NCI-H1105 (cell line): ENCODE measurements at places on chromosomes 2 and 18.

- DNase-seq: no peak
Observed at GRCh38 chr2:109662889-109663288, 48.7 kb downstream of the SOWAHC start.

DNA sequence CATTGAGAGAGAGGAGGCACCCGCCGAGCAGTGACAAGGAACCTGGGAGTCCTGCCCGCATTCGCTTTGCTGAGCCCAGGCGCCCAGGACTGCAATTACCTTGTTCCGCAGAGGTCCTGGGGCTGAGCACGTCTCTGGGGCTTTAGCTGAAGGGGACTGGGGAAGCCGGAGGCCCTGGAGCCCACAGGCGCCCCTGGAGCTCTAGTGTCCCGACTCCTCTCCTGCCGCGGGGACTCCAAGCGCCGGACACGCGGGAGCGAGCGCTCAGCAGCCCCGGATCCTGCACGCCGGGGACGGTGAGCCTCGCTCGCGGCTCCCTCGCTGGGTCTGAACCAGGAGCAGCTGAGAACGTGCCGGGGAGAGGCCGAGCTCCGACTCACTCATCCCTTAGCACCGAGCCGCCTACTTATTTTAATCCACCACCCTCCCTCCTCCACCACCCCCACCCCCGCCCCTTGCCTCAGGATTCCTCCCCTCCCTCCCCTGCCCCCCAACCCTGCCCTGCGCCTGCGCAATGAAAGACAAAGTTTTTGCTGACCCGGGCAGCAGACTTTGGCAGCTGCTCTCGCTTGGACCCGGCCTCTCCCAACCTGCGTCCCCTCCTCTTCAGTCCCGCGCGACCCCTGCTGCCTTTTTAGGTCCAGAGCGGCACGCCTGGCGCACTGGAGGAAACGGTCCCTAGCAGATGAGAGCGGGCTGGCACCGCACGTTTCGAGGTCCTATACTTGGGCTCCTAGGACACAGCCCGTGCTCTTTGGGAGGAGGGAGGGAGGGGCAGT lies at the start of gene OSR1:
OSR1 (minus strand) TSS at position 382 of the 779 bp plus-strand sequence. CDS start 4,818 bp downstream, outside the sequence.
- DNase-seq: peak; percentile 49

DNA sequence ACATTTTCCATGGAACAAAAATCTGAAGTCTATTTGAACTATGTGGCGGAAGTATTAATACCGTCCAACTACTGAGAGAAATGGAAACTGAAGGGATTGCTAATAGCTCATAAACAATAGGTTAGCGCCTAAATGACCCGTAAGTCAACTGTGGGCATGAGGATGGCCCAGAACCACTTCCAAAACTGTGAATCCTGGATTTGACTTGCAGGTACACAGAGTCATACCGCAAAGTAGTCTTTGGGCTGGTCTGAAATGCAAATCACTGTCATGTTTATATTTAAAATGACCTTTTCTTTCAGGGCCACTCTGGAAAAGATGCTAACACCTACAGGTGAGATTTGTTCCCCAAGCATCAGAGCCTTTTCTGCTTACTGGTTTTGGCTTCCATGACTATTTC lies 50.6 kb downstream of the STAT4 start:
- no peak for DNase-seq

- DNase-seq: no peak
Observed at GRCh38 chr2:229335877-229336346, 64.8 kb upstream of the PID1 start.

DNA sequence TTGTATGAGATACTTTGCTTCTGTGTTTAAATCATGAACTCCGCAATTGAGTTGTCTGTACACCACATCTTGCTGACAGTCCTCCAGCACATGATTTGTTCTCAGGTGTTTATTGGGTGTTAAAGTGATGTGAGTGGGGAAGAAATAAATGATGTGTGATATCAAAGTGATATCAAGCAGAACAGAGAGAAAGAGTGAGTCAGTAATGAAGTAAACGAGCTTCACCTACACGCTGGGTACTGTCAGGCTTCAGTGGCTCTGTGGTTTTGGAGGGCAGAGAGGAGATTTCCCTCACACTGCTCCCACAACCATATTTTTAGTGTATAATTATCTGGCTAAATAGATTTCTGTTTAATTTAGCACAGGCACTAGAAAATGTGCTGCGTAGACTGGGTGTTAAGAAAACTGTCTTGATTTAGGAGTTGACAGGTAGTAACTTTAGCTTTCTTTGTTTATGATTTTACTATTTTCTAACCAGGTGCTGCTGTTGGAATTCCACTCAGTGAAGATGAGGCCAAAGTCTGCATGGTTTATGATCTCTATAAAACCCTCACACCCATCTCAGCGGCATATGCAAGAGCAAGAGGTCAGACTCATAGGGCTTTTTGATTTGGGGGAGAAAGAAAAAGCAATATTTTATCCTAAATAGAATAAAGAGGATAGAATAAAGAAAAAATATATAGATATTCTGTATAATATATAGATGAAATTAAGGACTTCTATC lies 21.2 kb downstream of the ATIC start:
- DNase-seq: no peak

DNA sequence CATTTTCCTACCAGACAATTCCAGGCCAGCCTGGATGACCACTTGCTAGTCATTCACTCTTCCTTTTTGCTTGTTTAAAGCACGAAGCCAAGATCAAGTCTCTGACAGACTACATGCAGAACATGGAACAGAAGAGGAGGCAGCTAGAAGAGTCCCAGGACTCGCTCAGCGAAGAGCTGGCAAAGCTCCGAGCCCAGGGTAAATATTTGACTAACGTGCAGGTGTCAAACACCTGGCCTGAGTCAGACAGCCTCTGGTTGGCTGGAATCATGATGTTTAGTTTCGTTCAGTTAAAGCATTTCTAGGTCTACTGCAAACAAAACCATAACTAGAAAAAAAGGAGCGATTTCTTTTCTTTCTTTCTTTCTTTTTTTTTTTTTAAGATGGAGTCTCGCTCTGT lies 44.2 kb upstream of the LYPD6B start:
- peak; percentile 37 for DNase-seq

GRCh38 chr18:48913201-48913600 lies 37.6 kb downstream of the SMAD7 start:
- no peak for DNase-seq

GRCh38 chr2:239793086-239793485 lies 232.1 kb downstream of the NDUFA10 start:
- no peak for DNase-seq

- DNase-seq: no peak
Observed at GRCh38 chr2:1945819-1946218, 201.5 kb upstream of the PXDN start.

DNA sequence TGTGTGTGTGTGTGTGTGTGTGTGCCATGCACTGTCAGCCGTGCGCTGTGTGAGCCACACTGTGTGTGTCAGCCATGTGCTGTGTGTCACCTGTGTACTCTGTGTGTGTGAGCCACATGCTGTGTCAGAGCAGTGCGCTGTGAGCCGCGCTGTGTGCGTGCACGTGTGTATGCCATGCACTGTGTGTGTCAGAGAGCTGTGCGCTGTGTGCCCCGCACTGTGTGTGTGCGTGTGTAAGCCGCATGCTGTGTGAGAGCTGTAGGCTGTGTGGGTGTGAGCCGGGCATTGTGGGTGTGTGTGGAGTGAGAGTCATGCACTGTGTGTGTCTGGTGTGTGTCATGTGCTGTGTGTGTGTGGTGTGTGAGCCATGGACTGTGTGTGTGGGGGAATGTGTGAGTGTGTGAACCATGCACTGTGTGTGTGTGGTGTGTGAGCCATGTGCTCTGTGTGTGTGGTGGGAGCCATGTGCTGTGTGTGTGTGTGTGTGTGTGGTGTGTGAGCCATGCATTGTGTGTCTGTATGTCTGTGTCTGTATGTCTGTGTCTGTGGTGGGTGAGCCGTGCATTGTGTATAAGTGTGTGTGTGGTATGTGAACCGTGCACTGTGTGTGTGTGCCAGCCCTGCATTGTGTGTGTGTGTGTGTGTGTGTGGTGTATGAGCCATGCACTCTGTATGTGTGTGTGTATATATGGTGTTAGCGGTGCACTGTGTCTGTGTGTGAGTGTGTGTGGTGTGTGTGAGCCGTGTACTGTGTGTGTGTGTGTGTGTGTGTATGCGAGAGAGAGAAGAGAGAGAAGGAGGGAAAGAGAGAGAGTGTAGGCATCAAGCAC lies 106.4 kb upstream of the TPO start:
- no peak for DNase-seq

GRCh38 chr2:75548036-75548573 lies 12.6 kb downstream of the EVA1A start:
- peak; percentile 19 for DNase-seq

DNA sequence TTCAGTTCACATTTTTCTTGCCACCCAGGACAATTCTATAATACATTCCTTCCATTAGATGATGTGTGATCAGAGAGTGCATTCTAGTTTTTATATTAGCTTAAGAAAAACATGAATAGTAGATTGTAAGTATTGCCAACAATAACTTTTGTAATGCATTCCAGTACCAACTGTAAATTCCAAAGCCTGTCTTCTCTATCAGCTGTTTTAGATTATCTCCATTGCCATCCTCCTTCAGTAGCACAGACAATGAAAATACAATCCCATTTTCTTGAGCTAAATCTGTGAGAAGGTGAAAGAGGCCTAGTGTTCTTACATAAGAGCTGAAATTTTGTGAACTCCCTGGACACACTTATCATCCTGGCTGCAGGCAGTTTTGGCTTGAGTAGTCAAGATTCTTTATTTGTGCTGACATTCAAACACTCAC lies 103.9 kb downstream of the CCBE1 start:
- no peak for DNase-seq

GRCh38 chr2:236769981-236770671 lies 200.5 kb downstream of the ACKR3 start:
- DNase-seq: no peak

GRCh38 chr2:226904592-226904991 lies 68.7 kb downstream of the RHBDD1 start:
- DNase-seq: no peak

DNA sequence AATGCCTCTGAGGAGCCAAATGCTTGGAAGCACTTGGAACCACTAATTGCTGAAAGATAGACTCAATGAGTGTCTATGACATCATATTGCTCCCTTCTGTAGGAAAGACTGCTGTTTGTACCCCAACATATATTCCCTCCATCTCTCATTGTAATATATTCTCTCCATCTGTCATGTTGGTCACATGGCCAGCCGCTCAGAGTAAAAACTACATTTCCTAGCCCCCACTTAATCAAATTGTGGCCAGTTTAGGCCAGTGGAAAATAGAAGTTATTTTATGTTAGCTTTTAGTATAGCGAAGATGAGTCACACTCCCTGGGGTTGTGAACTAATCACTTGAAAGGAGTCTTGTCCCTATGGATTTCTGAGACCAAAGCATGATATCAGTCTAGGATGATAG lies 160.2 kb downstream of the HNMT start:
- DNase-seq: no peak

- DNase-seq: no peak
Observed at GRCh38 chr2:107543793-107544192, 282.9 kb upstream of the RGPD4 start.

DNA sequence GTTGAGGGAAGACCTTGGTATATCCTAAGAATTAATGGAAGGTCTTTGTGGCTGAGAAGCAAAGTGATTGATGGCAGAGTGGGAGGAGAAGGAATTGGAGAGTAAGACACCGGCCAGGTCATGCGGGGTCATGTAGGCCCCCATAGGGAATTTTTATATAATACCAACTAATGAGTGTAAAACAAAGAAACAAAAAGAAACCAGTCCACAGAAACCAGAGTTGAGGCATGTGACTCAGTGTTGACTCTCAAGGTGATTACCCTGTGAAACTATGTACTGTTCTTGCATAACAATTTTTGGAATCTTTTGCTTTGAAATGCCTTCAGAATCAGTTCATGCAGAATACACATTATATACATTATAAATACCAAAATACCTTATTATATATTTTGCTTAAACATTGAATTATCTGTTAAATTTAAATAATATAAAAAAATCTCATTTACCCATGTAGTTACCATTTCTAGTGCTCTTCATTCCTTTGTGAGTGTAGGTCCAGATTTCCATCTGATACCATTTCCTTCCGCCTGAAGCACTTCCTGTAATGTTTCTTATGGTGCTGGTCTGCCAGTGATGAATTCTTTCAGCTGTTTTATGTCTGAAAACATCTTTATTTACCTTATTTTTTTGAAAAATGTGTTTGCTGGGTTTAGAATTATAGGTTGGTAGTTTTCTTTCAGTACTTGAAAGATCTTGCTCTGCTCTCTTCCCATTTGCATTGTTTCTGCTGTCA lies 8.6 kb downstream of the CLIP4 start:
- DNase-seq: no peak

DNA sequence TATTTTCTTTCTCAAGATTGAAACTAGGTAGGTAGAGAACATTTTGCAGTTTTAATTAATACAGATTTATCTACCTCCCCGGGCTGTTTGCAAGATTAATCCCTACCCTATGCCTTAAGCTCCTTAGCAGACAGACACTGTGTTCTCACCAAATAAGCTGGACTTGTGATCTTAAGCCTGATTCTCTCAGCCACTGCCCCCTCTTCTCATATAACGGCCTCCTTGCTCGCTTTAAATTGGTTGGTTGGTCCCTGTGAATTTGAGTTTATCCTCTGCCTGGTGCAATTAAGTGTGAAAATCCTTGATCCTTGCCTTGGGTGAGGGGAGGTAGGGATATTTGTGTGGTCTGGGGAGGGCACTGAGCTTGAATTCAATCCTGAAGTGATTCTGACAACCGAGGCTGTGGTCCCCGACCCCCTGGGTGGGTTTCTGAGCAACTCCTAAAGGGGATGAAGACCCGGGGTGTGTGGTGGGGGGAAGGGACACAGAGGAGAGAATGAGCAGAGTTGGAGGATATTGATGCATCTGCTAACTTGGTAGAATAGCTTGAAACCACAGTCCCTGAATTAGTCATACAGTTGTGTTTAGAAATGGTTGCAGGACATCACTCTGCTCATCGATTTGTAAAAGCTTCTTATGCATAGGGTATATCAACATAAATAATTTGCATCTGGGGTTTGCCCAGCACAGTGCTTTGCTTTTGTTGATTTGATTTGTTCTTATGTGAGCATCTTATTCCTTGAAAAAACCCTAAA lies 36.9 kb upstream of the NCKAP5 start:
- DNase-seq: no peak

- no peak for DNase-seq
Observed at GRCh38 chr2:9211496-9211895, 4.9 kb downstream of the ASAP2 start.

DNA sequence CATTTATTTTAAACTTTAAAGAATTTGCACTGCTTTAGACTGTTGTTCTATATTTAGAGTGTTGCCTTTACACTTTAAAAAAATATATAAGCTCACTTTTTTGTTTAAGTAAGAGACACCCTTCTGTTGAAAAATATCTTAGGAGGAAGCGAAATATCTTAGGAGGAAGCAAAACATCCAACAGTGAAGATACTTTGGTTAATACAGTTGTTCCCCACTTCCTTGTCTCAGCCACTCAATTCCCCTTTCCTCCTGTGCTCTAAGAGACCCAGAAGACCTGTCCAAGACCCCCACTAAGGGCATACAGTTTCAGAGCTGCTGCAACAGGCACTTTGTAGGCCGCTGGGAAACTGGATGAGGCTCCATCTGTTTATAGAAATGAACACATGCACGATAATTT lies 5.7 kb downstream of the SERPINB8 start:
- DNase-seq: no peak
